ENCODE measurements at places on chromosomes 11 and 22.

GRCh38 chr11:36672815-36673450 lies 74.9 kb upstream of the RAG2 start:
- peak; percentile 17 for DNase-seq

- DNase-seq = no peak
Measured at GRCh38 chr11:65440831-65441499, 18.4 kb downstream of the NEAT1 start.

DNA sequence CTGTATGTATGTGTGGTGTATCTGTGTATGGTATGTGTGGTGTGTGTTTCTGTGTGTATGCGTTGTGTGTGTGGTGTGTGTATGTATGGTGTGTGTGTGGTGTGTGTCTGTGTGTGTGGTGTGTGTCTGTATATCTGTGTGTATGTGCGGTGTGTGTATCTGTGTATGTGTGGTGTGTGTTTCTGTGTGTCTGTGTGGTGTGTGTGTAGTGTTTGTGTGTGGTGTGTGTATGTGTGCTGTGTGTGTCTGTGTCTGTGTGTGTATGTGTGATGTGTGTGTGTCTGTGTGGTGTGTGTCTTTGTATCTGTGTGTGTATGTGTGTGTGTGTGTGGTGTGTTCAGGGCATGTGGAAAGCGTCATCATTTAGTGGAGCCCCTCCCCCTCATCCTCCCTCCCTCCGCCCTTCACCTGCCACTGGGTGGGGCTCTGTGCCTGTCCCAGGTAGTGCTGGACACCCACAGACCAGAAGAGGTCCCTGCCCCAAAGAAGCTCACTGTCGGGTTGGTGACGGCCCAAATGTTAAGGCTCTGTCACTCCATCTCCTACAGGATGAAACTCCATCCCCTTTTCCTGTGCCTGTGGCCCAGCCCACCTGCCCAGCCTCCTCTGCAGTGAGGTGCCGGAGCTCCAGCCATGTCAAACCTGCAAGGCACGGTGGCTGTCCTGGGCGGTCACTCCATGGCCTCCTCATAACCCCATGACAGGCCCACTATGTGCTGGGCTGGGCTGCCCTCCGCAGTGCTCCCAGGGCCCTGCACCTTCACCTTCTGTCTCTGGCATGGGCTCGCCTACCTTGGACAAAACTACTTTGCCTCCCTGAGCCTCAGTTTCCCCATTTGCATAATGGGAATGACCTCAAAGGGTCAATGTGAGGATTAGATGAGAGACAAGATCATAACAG lies 23.4 kb upstream of the SHISAL1 start:
- no peak for DNase-seq

- no peak for DNase-seq
Measured at GRCh38 chr11:10480760-10481159, 25.7 kb downstream of the AMPD3 start.

GRCh38 chr11:68891351-68891948 lies 12.2 kb downstream of the MRPL21 start:
- DNase-seq = no peak

All from T-cell (primary cell).